ENCODE measurements at places on chromosomes 3 and 15.

DNA sequence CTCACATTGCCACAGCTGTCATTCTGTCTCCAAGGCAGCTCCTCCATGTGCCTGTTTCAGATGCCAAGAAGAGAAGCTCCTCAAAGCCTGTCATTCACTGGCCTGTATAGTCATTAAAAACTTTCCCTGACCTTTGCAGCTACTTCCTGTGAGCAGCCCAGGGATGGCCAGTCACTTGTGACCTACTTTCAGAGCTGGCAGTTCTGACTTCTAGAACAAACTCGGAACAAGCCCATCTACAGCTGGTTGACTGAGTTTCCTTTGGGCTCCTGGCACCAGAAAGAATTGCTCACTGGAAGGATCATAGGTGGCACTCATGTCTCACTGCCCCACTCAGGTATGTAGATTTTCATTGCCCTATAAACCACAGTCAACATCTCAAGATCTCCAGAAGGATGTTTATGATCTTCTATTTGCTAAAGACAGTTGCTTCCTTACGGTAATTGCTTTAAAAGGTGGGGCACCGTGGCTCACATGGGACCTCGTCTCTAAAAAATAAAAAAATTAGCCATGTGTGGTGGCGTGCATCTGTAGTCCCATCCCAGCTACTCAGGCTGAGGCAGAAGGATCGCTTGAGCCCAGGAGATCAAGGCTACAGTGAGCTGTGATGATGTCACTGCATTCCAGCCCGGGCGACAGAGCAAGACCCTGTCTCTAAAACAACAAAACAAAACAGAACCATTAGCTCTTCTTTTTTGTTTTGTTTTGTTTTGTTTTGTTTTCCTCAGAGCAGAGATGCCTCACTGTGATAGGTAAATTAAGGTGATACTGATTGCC, 11.2 kb upstream of the ATP13A3 start:
- no peak for DNase-seq

DNA sequence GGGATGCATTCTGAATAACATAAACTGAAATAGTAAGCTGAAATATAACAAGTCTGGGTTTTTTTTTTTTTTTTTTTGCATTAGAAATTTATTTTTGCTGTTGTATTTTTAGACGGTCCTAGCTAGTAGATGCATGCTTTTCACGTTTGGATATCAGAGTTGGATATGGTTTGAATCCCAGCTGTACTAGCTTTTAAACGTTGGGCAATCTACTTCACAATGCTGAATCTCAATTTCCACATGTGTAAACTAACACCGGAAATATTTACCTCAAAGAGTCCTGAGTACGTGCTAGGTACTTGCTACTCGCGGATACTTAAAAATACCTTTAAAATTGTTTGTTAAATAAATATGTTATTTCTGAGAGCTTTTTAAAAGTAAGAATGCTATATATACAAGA, 139.8 kb downstream of the BBX start:
- no peak for DNase-seq

DNA sequence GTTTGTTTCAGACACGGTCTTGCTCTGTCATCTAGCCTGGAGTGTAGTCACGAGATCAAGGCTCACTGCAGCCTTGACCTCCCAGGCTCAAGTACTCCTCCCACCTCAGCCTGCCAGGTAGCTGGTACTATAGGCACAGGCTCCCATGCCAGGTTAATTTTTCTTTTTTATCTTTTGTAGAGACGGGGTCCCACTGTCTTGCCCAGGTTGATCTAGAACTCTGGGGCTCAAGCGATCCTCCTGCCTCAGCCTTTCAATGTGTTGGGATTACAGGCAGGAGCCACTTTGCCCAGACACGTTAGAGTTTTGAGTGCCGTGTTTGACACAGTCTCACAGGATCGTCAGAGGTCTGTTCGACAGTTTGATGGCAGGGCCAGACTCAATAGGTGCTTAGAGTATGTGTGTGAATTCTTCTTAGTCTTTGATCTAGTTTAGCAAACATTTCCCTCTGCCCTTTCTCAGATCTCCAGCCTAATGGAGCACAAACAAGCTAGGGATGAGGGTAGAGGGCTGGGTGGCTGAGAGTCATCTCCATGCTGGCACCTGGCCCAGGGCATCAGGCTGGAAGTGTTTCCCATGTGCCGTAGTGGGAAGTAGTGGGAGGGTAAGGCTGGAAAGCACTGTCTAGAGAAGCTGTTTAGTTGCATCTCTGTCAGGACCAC, 66.1 kb upstream of the DLG1 start:
- no peak for DNase-seq

- no peak for DNase-seq
These were observed 48.0 kb upstream of the C15orf61 start for GRCh38 chr15:67472957-67473356.

GRCh38 chr3:138774529-138775253, 60.0 kb downstream of the PIK3CB start:
- no peak for DNase-seq

- DNase-seq = no peak
These were observed 200.1 kb upstream of the PROK2 start for GRCh38 chr3:71984843-71985613.

GRCh38 chr3:81186412-81186811, 575.0 kb downstream of the GBE1 start:
- DNase-seq = no peak

Measured in activated CD8-positive, alpha-beta memory T cell treated with anti-CD3 and anti-CD28 coated beads, Interleukin-2, amount 50 U/mL, for 48 hours (primary cell).